ENCODE measurements at places on chromosomes 1 and 21.

DNA sequence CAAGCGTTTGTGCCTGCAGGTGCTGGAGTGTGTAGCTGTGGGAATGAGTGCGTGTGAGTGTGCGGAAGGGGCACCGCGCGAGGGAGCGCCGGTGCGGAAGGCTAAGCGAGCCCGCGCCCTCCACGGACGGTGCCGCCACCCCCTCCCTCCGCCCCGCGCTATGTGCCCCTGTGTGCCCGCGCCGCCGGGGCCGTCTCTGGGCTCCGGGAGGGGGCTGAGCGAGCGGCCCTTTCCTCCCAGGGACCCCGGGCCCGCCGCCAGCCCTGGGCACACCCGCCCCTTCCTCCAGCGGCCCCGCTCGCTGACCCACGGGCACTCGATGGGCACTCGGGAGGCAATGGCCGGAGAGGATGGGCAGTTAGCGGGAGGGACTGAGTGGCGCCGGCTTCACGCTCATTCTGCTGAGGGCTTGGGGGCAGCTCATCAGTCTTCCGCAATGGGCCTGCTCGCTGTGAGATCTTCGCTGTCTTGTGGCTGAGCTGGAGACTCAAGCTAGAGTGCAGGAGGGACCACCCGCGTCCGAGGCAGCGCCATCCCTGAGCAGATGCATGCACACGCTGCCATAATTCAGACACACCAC is 8.6 kb upstream of the ADGRB2 start:
- DNase-seq: no peak

- DNase-seq: no peak
Measured at GRCh38 chr1:59565611-59566410, 248.9 kb upstream of the HOOK1 start.

DNA sequence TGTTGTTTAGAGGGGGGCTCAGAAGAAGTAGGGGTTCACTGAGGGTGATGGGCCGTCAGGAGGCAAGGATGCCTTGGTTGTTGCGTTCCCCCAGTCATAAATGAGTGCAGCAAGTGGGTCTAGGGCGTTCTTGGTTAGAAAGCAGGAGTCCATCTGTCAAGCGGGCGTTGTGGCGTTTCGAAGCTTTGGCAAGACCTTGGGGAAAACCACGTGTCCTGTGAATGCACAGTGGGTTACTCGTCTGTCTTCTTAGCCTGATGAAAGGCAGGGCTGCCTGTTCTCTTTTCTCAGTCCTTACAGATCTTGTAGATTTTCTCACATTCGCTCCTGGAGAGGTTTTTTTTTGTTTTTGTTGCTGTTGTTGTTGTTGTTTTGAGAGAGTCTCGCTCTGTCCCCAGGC is 6.3 kb upstream of the ZNF496 start:
- DNase-seq: no peak

DNA sequence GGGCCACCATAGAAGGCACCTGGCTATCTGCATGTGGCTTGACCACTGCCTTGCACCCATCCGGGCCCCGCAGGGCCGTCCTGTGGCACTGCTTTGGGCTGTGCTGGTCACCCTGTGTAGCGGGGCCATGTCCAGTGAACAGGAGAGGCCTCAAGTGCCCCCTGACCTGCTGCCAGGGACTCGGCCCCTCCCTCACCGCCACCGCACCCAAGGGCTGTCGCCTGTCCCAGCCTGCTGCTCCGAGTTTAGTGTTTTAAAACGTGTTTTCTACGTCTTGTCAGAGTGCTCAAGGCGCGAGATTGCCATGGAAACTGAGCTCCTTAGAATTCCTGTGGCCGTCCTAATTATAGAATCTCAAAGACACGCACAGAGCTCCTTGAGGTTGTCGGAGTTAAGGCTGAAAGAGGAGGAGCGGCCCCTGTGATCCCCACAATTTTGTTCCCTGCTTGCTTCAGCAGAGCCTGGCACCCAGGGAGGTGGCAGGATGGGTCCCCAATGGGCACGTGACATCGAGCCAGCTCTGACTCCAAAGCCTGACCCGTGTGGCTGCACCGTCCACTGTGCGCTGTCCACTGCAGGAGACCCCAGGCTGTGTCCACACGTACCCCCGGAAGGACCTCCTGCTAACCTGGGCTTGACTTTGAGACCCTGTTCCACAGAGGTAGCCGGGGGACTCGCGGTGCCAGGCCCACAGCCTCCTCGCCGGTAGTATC is 66.2 kb downstream of the FAAP20 start:
- no peak for DNase-seq

DNA sequence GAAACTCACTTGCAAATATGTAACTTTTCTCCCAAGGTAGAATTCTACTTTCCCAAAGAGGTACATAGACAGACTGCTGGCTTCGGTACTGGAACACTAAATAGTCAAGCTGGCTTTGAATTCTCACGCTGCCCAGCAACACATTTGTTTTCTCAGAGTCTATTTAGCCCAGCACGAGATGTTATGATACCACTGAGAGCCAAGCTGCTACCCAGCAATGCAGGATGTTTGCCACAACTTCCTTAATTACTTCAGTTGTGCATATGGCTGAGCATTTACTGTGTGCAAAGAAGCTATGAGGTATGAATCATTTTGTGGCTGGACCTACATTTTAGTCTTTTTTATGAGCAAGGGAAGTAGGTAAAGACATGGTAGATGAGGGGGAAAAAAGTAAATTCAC is 793.2 kb downstream of the PLA2G4A start:
- DNase-seq: no peak

DNA sequence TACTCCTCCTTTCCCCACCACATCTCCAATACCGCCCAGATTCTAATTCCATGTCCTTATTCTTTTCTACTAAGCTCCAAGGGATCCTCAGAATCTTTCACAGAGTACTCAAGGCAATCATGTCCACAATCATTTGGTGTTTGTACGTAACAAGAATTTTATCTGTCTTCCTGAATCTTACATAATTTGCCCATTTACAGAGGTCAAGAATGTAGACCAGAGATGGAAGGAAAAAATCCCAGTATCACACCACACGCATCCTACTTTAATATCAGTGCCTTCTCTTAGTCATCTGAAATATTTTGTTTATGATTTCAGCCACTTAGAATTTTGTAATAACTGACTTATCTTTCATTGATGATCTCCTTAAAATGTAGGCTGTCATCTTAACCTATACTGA is 366.0 kb upstream of the LRRC7 start:
- DNase-seq: no peak

DNA sequence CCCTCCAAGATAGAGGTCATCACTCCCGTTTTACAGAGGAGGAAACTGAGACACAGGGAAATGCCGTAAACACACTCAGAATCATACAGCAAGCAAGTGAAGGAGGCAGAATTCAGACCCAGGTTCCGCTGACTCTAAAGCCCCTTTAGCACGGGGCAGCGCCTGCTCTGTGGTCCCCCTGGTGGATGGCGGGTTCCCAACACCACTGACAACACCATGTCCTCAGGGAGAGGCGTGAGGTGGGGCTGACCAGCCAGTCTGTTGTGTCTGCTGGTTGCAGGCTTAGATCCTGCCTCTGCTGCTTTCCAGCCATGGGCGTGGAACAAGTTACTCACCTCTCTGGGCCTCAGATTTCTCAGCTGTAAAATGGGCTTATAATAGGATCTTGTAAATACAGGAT is 617.3 kb downstream of the MATN1 start:
- no peak for DNase-seq

DNA sequence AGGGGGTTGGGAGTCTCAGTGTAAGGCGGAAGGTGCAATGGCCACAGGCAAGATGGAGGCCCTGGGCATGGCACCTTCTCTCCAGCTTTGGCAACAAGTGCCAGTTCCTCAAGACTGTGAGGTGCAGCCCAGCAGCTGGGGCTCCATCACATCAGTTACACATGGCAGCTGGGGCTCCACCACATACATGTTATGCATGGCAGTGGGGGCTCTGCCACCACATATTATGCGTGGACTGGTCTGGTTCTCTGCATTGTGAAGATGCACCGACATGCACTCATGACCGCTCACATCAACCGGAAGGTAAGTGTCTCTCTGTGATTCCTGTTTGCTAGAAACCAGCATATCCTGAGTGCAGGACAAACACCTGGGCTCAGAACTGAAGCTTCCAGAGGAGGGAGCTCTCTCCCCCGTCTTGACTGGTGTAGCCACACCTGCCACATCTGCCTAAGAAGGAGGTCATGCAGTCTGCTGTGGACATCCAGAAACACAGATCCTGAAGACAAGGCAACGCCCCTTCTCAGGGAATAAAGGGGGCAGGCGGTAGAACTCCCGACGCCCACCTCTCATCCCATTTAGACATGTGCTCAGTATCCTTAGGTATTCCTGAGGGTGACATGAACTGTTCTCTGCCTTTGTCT is 104.1 kb upstream of the TMPRSS2 start:
- no peak for DNase-seq

DNA sequence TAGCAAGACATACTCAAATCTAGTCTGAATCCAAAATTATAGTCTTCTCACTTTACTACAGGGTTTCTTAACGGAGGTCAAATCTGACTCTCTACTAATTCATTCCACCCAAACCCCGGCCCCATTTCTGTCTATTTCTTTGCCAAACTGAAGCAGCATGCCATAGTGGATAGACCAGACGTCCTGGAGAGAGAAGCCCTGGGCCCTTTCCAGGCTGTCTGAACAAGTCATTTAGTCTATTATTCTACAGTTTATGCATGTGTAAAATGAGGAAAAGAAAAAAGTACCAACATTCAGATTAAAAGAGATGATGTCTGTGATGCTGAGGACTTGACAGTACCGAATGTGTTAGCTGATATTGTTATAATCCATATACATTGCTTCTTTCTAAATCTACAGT is 95.0 kb downstream of the GDAP2 start:
- no peak for DNase-seq

DNA sequence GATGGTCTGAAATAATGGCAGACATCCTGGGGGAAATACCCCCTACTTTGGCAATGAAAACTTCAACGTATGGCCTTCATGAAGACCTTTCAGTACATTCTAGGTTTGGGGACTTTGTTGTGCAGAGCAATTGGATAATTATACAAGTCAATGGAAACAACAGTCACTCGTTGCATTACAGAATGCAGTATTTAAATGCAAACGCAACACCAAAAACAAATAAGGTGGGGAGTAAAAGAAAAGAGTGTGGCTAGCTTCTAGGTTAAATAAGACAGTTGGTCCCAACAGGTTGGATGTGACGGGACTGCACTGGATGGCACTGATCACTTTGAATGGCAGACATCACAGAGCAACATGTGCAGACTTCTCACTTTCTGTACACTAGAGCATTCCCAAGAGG is 358.3 kb upstream of the GREM2 start:
- no peak for DNase-seq

DNA sequence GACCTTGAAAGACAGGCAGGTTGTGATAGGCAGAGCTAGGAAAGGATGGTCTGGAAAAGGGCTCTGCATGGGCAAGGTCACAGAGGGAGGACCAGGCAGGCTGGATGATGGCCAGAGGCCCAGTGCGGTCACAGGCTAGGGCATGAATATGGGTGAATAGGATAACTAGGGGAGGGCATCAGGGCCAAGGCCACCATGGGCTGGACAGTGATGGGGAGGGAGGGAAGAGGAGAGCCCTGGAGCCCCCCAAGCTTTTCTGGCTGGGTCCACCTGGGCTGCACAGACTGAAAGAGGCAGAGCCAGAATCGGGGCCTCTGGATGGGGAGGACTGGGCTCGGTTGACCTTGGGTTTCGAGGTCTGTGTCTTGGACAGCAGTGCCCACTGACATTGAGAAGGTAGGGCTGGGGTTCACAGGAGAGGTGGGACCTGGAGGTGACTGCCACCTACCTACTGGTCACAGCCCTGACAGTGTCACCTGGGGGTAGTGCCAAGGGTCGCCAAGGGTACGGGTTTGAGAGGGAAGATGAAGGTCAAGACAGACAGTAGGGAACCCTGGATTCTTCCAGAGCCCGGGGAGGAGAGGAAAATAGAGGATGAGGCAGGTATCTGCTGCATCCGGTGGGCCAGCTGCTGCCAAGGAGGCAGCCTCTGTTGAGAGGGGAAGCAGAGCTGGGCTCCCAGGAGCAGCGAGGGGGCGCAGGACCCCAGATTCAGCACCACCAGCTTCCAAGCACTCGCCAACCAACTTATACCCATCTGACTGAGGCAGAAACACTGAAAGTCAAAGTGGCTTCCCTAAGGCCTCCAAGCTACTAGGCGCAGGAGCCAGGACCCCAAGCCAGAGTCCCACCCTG is 6.1 kb upstream of the NPHP4 start:
- DNase-seq: no peak

- DNase-seq: no peak
Measured at GRCh38 chr1:53313556-53313955, 14.3 kb downstream of the LRP8 start.

DNA sequence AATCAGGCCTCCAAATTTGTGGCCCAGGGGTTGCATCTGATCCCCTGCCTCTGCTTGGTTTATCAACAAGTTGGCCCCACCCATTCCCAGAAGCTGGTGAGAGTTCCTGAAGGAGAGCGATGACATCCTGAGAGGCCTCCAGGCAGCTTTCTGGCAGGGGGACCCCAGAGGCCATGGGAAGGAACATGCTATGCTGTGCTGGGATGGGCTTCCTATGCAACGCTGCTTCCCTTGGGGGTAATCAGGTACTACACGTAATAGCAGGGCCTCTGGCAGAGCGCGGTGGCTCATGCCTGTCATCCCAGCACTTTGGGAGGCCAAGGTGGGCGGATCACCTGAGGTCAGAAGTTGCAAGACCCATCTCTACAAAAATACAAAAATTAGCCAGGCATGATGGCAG is 8.4 kb upstream of the MTF1 start:
- no peak for DNase-seq

DNA sequence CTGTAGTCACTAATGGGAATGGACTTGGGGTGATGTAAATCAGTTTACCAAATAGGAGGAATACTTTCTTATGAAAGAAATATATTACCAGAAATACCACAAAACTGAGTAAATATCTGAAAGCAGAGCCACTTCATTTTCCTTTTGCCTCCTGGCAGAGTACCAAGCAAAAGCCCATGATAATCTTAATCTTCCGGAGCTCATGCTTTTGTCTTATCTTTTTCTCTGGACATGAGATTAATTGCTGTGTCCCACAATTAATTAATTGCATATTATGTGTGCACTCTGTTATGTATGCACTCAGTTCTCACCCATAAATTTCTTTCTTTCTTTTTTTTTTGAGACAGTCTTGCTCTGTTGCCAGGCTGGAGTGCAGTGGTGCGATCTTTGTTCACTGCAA is 94.1 kb upstream of the PDE4B start:
- no peak for DNase-seq

- DNase-seq: no peak
Measured at GRCh38 chr1:32636914-32637645, 13.3 kb downstream of the ZBTB8OS start.

DNA sequence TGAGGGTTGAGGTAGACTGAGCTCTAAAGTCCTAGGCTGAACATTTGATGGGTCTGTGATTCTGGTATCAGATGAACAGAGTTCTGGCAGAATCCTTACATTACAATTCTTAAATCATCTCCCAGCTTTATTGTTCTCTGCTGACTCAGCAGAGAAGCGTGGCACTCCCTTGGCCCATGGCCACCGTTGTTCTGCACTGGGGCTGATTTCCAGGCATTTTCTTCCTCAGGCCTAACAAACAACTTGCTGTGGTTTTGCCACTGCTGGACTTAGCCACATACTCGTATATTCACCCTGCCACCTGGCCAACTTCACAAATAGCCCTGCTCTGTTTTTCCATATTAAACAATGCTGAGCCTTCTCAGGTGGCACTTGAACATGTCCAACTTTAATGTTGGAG is 223.2 kb downstream of the TNR start:
- no peak for DNase-seq

Measured in D721Med (cell line).